ENCODE measurements at places on chromosomes 5 and 9.
A peak's percentile ranks its signal among the peaks of the same experiment; 100 is the strongest.

GRCh38 chr5:109350537-109351270 is 59.1 kb downstream of the PJA2 start:
- DNase-seq: no peak

GRCh38 chr9:129225815-129226214 is 47.8 kb upstream of the IER5L start:
- peak; percentile 79 for DNase-seq

- no peak for DNase-seq
These were observed 72.1 kb downstream of the FEM1C start for GRCh38 chr5:115472271-115473025.

- no peak for DNase-seq
These were observed 13.4 kb downstream of the EXD3 start for GRCh38 chr9:137409515-137409914.

DNA sequence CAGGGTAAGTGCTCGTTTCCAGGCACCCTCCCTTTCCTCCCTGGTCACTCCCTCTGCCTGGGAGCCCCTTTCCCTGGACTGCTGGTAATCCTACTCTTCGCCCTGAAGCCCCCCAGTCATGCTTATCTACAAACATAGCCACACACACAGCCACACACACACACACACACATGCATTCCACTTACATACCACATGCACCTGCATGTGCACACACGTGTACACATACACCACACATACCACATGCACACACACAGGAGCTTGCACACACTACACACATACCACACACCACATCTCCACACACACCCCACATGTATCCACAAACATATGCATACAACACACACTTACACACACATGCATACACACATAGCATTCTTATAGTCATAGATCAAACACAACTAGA is 358.5 kb downstream of the GADD45G start:
- no peak for DNase-seq

Measured in brain microvascular endothelial cell (primary cell).